GM12891 (cell line): ENCODE measurements at places on chromosomes 2 and 18.

DNA sequence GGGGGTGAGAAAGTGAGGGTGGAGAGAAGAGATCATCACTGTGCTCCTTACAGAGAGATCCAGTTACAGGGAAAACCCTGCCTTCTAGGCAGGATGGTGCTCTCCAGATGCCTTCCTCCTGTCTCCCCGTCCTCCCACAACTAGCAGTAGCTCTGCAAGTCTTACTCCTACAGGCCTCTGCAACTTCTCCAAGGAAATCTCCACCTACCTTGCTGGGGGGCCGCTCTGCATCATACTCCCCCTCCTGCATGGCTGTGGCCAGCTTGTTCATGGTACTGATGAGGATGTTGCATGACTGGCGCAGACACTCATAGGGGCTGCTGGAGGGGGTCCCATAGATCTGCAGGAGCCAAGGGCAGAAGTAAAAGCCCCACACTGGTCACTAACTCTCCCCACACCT is 14.1 kb downstream of the DCTN1 start:
- no peak for DNase-seq

DNA sequence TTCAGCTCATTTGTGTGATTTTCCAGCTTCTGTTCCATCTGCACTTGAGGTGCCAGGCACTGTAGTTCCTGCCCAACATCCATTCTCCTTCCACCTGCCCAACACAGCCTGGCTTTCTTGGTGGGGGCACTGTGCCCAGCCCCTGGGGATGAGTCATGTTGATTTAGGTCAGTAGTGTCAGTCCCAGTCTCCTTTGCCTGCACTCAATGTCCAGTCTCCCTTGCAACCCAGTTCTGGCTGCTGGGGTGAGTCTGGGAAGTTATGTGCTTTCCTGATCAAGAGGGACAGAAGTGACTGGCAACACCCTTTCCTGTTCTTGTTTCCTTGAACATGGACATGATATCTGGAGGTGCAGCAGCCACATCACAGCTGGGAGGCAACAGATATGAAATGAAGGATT is 1.5 kb upstream of the ASB18 start:
- DNase-seq = no peak

DNA sequence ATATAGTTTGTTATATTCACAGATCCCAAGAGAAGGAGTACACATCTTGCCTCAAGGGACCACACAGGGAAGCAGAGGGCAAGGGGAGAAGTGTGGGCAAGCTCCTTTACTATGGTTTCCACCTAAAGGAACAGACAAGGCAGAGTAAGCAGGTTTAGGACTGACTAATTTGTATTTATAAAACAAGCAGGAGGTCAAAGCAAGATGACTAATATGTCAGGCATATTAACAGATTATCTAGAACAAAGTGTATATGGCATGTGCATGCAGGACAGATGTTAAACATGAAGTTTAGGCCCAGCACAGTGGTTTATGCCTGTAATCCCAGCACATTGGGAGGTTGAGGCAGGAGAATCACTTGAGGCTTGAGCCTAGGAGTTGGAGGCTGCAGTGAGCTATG is 3.7 kb upstream of the LRP2 start:
- no peak for DNase-seq

GRCh38 chr2:68714866-68715265 is 19.7 kb upstream of the ARHGAP25 start:
- DNase-seq = no peak

GRCh38 chr2:18987016-18987415 is 371.4 kb downstream of the OSR1 start:
- DNase-seq = no peak

GRCh38 chr2:105442721-105443120 is 43.9 kb upstream of the FHL2 start:
- no peak for DNase-seq

GRCh38 chr2:23124214-23124750 is 260.7 kb upstream of the KLHL29 start:
- DNase-seq = no peak

DNA sequence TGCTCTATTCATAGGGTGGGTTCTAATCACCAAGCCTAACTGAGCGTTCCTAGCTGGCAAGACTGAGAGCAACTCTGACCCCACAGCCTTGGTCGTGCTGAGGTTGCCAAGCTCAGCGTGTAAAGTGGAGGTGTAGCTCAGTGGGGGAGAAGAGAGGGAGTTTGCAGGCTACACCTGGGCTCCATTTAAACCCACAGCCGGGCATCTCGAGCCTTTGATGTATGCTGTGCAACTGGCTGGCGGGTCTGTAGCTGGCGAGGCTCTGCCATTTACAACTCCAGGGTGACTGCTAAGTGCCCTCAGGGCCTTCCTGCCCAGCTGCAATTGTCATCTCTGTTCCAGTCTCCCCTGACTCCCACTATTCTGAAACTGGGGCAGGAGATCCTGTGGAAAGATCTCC is 20.0 kb upstream of the CHRNA1 start:
- DNase-seq = no peak

GRCh38 chr2:105413206-105413605 is 14.4 kb upstream of the FHL2 start:
- DNase-seq = no peak

- no peak for DNase-seq
Measured at GRCh38 chr2:184394642-184395041, 203.7 kb upstream of the ZNF804A start.

DNA sequence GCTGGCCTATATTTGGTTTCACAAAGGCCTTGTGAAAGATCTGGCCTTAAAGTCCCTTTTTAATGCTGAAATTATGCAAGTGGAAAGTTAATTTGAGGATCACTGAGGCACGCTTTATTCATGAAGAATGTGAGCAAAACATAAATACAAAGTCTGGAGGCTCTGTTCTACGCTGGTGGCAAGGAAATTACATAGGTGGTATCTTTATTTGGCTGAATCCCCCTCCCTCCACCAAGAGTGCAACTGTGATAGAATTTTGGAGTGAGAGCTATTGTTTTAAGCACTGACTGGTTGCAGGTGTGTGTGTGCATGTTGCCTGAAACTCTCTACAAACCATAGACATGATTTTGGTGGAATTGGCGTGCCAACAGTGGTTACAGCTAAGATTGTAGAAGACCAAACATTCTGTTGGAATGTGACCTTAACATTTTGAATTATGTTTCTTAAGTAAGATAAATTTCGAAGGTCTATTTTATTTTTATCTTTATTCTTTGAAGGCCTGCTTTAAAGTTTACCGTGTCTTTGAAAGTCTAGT is 114.3 kb downstream of the SPTBN1 start:
- no peak for DNase-seq

DNA sequence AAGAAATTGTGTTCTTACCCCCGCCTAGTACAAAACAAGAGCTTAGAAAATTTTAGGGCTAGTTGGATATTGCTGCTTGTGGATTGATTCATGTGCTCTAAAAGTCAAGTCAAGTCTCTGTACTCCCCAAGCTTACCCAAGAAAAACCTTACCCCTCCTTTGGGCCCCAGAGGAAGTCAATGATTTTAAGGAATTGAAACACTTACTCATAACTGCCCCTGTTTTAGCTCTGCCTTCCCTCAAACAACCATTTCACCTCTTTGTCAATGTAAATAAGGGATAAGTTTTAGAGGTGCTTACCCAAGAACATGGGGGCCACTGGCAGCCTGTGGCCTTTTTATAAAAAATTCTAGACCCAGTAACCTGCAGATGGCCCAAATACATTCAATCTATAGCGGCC is 136.6 kb upstream of the RMP24 start:
- DNase-seq = peak; percentile 10

DNA sequence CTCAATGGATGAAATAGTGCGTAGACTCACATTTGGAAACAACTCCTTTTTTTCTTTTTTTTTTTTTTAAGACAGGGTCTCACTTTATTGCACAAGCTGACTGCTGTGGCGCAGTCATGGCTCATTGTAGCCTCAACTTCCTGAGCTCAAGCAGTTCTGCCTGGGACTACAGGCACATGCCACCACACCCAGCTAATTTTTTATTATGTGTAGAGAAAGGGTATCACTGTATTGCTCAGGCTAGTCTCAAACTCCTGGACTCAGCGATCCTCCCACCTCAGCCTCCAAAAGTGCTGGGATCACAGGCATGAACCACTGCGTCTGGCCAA is 17.4 kb downstream of the HAT1 start:
- DNase-seq = no peak

DNA sequence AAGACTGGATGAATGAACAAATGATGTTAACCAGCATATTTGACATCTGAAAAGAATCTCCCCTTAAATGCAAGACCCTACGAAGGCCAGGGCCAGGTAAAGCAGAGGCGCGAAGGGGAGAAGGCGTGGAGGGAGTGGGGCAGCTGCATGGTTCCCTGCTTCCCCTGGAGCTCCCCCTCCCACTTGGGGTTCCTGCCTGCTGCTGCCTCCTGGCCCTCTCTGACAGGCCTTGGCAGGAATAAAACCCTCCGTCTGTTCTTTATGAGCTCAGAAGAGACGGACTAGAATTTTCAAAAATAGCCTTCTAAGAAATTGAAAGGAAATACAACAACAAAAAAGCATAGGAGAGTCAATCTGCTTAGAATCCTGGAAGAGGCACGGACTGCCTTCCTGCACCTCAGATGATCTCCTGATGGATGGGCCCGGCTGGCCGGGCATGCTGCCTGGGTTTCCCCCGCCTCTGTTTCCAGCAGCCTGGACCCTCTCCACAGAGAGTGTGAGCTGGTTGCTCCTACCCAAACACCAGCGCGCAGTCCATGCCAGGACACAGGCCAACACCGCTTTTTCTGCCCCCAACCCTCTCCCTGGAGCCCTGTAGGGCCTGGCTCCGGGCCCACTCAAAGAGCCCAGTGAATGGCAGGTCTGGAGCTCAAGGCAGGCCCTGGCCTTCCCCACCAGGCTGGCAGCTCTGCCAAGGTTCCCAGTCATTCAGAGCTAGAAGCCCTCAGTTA is 23.9 kb downstream of the CFAP65 start:
- DNase-seq = no peak

DNA sequence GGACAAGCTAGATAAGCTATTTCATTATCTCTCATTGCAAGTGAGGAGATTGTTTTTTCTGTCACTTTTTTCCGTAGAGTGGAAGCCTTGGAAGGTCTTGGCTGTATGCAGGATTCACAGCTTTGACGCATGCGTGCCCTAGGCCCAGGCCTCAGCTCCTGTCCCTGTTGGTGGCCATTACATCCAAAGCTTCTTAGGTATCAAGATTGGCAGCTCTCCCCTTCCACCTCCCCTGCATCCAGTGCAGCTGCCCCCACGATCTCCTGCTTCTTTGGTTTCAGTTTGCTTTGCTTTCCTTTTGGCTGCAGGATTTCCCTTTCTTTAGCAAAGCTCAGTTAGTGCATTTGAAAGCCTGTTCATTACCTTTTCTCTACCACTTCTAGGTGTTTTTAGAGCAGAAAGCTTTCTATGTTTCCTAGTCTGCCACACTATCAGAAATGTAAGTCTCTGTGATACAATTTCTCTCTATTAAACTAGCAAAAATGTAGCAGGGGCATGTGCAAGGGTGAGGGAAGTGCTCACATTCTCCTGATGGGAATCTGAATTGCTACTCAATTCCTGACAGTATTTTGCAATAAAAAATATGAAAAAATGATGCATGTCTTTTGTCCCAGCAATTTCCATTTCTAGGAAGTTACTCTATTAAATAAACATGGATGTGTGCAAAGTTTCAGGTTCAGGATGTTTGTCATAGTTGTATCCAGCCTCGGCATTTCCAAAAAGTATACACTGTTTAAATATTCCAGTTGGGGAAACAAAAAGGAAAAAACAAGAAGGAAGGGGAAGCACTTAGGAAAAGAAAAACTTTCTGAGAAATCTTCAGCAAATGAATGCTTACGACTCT is 91.2 kb downstream of the LIPG start:
- DNase-seq = no peak

DNA sequence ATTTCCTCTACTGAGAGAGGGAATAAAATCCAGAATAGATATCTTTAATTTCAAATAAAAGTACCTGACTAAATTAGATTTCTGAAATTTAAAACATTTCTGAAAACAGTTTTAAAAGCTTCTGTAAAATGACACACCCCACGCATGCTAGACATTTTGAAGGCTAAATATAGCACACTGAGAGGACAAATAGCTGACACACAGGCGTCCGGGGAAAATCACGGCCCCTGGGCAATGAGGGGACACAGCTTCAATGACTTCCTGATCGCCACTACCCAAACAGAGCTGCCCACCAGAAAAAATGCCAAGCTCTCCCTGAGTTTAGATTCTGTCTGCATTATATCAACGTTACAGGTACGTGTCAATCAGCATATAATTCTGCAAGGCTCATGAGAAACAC is 10.9 kb downstream of the TBC1D8 start:
- DNase-seq = no peak

GRCh38 chr18:31199190-31199769 is 36.6 kb upstream of the DSC1 start:
- DNase-seq = no peak

DNA sequence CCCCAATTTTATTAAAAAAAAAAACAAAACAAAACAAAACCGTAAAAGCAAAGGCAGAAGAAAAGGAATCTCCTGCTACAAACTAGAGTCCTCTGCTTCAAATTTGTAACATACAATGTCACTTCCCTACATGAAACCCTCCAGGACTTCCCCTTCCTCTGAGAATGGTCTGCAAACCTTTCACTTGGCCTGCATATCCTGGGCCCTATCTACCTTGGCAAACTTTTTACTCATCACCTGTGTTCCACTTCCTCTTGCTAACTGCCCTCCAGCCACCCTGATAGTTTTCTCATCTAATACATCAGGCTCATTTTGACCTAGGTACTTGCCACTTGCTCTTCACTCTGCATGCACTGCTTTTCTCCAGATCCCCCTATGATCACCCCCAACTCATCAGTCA is 255.5 kb downstream of the ETAA1 start:
- DNase-seq = peak; percentile 12

GRCh38 chr2:4693266-4693665 is 989.9 kb downstream of the DCDC2C start:
- DNase-seq = no peak

- no peak for DNase-seq
Measured at GRCh38 chr2:29014331-29014730, 33.2 kb downstream of the TOGARAM2 start.

DNA sequence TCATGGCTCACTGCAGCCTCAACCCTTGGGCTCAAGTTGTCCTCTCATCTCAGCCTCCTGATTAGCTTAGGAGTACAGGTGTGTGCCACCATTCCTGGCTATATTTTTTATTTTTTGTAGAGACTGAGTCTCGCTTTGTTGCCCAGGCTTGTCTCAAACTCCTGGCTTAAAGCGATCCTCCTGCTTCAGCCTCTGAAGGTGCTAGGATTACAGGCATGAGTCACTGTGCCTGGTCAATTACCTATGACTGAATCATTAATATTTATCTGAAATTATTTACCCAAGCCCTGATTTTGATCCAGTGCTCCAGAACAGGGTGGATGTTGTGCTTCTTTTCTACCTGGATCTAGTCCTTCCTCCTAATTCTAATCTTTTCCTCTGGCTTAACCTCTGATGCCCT is 87.8 kb downstream of the MAP2 start:
- DNase-seq = no peak

DNA sequence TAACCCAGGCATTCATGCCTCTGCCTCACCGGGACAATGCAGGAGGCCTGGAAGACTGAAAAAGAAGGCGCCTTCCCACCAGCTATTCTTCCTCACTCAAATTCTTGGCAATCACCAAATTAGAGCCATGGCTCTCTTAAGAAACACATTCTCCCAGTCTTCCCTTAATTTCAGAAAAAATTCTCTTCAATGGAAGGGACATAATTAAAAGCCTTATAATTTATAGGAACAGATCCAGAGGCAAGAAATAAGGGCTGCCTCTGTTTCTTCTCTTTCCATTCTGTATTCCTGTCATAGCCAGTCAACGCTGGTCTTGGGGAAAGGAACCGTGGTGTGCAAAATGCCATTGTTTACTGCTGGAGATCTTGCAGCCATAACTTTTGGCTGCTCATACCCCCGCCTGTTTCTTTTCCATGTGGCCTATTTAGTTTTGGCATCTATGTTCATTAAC is 32.8 kb downstream of the DTNA start:
- DNase-seq = no peak

GRCh38 chr2:129744649-129745048 is 234.8 kb upstream of the RAB6C start:
- no peak for DNase-seq
